ENCODE measurements at places on chromosomes 11 and 22.
A peak's percentile ranks its signal among the peaks of the same experiment; 100 is the strongest.

GRCh38 chr11:97007283-97007682, 617.5 kb downstream of the JRKL start:
- no peak for DNase-seq

GRCh38 chr11:133266986-133267385, 265.3 kb downstream of the OPCML start:
- DNase-seq: no peak

GRCh38 chr11:130881475-130882137, 34.7 kb downstream of the SNX19 start:
- DNase-seq: no peak

DNA sequence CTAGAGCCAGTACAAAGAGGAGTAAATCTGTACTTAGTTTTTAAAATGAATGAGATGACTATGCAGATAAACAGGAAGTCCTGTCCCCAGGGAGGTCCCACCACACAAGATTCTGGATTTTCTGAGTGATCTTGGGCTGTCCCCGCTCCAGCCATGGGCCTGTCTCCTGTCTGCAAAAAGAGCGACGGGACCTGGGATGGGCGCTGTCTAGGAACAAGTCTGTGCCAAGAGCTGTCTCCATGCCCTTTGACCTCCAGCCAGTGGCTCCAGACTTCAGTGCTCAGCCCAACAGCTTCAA, 6.0 kb downstream of the CSNK1E start:
- no peak for DNase-seq

DNA sequence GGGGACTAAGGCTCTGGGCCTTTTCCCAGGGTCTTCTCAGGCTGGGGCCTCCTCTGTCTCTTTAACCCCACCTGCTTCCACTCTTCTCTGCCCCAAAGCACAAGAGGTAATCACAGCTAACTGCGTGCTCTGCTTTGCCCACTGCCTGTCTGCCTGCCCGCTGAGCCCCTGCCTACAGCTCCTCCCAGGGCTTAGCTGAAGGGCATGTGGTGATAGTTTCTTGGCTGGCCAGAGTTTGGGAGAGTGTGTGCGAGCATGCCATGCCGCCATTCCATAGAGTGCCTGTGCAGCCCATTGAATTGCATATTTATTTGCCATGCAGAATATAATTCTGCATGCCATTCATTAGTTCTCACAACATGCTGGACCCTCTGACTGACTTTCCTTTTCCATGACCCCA, 32.5 kb downstream of the PHLDB1 start:
- no peak for DNase-seq

GRCh38 chr11:14342906-14343305, 16.1 kb downstream of the RRAS2 start:
- no peak for DNase-seq

- peak; percentile 67 for DNase-seq
Observed at GRCh38 chr11:58524232-58525036, 16.5 kb upstream of the OR5B21 start.

GRCh38 chr22:27844256-27844655, 42.7 kb upstream of the MN1 start:
- DNase-seq: no peak

DNA sequence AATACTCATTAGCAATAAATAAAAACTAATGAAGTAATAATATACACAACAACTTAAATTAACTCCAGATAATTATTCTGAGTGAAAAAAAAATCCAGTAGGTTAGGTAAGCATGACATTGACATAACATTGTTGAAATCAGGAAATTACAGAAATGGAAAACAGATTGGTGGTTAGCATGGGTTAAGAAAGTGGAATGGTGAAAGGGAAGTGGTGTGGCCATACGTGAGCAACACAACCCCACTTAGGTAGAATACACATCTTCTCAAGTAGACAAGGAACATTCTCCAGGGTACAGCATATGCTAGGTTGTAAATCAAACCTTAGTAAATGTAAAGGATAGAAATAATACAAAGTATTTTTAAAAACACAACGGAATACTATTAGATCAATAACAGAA, 30.2 kb upstream of the CLTCL1 start:
- no peak for DNase-seq

GRCh38 chr11:91041626-91042025, 818.8 kb upstream of the CHORDC1 start:
- no peak for DNase-seq

DNA sequence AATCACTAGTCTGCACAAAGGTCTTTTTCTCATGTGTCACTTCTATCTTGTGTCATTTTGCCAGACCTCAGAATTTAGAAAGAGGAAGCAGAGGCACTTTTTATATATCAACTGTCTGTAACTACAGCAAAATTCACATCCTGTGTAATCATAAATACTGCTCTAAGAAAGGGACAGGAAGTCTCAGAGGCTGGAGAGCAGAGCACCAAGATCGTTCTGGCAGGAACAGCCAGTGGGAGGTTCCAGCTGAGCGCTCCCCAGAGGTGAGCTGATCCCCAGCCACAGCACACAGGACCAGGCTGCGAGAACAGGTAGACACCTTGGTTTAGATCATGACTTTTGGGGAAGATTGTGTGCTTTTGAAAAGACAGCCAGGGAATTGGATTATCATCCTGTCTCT, at the start of gene MS4A7:
Gene MS4A7, plus strand, starts transcription at position 179 of the 400 bp plus-strand sequence. CDS start 4,610 bp downstream, outside the sequence.
- DNase-seq: no peak

DNA sequence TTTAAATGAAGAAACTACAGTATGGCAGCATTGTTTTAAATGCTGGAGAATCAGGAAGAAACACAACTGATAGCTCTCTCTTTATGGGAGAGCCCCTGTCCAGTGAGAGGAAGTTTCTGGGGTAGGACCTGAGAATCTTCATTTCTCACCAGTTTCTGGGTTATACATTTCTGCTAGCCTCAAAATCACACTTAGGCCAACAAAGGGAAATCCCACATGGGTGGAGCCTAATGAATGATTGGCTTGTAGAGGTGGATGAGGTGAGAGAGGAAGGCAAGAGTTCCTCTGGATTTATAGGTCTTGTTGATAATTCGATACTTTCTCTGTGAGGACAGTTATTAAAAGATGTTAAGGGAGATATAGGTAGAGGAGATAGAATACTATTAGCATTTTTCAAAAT, 1397.3 kb upstream of the TENM4 start:
- DNase-seq: no peak

GRCh38 chr11:86523738-86524619, 148.4 kb downstream of the ME3 start:
- DNase-seq: peak; percentile 82

- peak; percentile 47 for DNase-seq
Observed at GRCh38 chr11:30586251-30587144, at the start of gene MPPED2. Gene MPPED2 (minus strand): TSS chr11:30586353. CDS start chr11:30580373, 5,980 bp downstream.

DNA sequence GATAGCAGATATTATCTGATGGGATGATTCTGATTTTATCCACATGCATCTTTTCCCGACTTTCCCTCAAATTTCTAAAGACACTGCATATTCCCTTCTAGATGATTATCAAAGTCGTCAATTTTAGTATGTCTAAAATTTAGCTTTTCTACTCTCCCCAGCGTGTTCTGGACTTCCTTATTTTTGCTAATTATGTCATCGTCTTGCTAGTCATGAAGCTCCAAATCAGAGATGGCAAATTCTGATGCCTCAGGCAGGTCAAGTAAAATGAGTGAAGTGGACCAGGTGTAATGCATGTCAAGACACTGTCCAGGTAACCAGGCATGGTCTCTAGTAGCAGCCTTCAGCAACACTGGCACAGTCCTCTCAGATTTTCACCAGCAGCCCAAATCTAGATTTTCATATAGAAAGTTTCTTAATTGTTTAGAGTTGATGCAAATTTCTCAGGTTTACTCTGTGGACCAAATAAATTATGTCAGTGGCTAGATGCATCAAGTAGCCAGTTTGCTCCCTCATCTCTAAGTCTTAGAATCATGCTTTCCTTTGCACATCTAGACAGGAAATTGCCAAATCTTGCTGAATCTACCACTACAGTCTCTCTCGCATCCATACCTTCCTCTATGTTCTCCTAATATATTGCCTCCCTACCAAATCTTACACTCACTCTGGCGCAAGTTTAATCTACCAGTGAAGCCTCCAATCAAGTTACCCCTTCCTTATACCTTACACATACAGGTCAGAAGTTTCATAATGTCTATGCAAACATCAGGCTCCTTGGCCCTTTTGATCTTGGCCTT, 10.6 kb downstream of the HSD17B12 start:
- no peak for DNase-seq

GRCh38 chr11:30260813-30261212, 30.0 kb downstream of the FSHB start:
- DNase-seq: no peak

DNA sequence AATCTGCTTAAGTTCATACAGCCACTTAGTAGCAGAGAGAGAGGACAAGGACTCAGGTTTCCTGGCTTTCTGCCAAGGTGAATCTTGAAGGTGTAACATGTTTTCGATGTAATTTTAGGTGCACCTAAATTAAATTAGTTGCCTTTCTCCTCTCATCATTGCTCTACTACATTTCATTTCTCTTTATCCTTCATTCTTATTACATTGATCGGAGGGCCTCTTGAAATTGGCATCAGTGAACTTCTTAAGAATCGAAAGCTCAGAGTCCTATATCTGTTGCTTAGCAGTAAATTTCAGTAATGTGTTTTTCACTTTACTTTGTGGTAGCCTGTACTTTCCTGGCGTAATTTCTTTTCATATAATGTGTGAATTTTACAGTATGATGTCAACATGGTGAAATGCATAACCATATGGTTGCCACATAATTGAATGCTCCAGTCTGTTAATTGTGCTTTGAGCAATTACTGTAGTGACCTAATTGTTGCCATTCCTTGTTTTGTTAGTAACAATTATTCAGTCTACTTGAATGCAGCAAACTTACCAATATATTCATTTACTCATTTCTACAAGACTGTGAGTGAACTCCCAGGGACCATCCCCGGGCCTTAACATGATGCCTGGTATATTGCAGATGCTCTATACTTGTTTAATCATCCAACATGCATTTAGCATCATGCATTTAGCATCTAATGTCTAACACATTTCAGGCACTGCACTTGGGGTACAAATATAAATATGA, 138.1 kb downstream of the MAML2 start:
- no peak for DNase-seq

DNA sequence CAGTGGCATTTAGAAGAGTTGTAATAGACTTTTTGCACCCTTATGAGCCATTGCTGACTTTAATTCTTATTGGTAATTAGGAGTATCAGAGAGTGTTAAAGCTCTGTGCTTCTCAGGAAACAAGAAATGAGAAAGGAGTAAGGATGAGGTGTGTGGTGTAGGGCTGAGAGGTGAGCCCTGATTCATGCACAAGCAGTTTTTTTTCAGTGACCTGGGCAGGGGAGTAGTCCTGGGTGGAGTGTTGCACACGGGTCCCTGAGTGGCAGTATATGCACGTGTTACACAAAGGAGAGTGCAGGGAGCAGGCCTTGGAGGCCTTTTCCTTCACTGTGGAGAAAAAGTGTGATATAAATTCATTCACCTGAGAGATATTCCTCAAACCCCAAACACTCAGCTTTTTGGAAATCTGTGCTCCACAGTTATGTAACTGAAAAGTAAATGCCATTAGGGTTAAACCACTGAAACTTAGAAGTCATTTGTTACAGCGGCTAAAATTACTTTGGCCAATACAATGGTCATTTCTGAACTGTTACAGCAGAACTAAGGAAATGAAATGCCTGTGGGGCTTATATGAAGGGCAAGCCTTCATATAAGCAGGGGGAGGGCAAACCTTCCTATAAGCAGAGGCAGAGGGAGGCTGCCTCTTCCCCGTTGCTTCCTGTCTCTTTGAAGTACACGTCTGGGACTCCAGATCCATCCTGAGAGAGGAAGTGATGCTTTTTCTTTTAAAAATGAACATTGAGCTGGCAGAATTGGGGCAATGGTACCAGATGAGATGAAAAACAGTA, 62.6 kb upstream of the OLFML1 start:
- DNase-seq: no peak

DNA sequence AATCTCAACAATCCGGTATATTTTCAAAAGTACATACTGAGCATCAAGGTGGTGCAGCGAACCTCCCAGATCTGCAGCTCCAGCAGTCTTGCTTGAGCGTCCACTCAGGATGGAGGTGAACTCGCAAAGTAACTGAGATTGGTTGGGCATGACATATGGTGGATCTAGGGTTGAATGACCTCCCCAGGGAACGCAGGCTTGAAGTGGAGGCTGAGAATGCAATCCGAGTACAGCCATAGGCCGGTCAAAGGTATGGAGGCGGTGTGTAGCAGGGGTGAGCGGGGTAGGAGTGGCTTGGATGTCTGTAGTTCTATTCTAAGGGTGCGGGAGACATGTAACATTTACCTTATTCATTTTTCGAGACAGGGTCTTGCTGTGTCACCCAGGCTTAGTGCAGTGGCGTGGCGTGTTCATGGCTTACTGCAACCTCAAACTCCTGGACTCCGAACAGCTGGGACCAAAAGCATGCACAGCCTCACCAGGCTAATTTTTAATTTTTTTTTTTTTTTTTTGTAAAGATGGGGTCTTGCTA, 631 bp upstream of the C22orf39 start:
- peak; percentile 56 for DNase-seq

DNA sequence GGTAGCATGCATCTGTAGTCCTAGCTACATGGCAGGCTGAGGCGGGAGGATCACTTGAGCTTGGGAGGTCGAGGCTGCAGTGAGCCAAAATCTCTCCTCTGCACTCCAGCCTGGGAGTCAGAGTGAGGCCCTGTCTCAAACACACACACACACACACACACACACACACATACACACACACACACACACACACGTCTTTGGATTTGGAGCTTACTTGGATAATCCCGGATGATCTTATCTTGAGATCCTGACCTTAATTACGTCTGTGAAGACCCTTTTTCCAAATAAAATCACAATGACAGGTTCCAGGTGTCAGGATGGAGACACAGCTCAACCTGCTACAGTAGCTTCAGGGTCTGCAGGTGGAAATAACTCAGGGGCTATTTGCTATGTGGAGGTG, 1.1 kb downstream of the UPB1 start:
- no peak for DNase-seq

DNA sequence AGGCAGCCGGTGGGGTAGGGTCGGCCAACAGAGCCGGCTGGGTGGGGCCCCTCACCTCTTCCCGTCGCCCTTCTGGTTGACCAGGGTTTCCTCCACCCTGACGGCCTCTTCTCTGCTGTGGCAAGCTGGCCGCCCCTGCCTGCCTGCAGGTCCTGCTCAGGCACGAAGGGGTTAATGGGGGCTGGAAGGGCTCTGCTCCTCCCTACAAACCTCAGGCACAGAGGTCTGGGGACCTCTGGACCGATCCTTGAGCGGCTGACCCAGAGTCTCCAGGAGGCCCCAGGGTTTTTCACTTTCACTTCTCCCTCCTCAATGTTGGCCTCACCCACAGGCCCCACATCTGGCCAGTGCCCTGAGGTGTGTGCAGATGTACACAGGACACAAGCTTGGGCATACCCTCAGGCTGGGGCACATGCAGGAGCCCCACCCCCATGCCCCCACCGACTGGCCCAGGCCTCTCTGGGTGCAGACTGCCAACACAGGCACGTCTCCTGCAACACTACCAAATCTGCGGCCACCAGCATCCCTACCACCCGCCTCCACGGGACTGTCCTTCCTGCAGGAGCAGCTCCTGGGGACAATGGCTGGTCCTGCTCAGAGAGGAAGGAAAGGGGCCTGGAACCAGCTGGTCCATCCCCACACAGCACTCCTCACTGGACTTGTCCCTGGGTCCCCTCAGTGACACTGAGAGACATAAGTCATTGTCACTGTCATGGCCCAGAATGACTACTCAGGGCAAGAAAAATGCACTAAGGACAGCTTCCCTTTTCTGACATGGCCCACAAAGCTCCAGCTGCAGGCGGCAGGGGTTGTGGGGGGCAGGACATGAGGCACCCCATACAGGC, 3.2 kb upstream of the TBX1 start:
- DNase-seq: no peak

- DNase-seq: no peak
Observed at GRCh38 chr11:29166306-29166705, 850.5 kb downstream of the KCNA4 start.

- peak; percentile 36 for DNase-seq
Observed at GRCh38 chr22:20015971-20016733, 471 bp downstream of the ARVCF start.

- DNase-seq: no peak
Observed at GRCh38 chr11:100949443-100949842, 180.2 kb downstream of the PGR start.
